ENCODE measurements at places on chromosomes 5 and 9. TPM values are rescaled to one million over a fixed set of nuclear protein-coding genes. Genes with fewer than 3 reads are reported as not detected.

Gene HEMGN
- total RNA-seq: 0.11 TPM

DNA sequence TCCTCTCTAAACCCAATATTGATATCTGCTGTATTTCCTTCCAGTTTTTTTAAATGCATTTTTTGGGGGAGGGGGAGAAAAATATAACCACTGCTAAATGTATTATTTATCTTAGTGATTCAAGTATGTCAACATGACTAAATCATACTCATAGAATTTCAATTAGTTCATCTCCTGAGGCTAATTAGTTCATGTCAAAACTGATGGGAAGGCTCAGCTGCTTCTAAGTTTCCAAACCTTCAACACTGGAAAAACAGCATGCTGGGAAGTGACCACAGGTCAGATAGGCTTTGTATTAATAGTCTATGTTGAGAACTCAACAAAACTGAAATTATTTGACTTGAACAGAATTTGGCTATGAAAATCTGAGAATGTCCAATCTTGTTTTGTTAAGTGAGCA is 118.7 kb downstream of the TTLL11 start:
- DNase-seq: no peak

DNA sequence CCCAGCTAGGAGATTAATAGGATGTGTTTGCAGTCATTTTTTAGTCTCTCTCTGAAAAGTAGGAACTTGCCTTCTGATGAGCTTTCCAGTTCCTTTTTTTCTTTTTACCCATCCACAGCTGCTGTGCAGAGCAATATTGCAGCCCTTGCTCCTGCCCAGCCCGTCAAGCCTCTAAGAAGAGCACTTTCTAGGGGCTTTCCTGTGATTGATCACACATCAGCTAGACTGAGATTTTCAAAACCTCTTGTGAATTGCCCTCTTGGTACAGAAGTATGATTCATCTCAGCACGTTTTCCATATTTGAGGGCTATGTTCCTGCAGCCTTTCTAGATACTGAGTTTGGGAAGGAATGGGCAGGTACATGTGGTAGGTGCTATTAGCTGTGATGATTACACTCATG is 93.9 kb downstream of the GALNT10 start:
- no peak for DNase-seq

Gene C8G
- total RNA-seq: 1.3 TPM

- DNase-seq: no peak
Measured at GRCh38 chr5:169723103-169723831, 86.2 kb downstream of the DOCK2 start.

- no peak for DNase-seq
Measured at GRCh38 chr5:62938927-62939326, 360.3 kb downstream of the LRRC70 start.

- no peak for DNase-seq
Measured at GRCh38 chr5:128234928-128235641, 151.5 kb downstream of the SLC12A2 start.

DNA sequence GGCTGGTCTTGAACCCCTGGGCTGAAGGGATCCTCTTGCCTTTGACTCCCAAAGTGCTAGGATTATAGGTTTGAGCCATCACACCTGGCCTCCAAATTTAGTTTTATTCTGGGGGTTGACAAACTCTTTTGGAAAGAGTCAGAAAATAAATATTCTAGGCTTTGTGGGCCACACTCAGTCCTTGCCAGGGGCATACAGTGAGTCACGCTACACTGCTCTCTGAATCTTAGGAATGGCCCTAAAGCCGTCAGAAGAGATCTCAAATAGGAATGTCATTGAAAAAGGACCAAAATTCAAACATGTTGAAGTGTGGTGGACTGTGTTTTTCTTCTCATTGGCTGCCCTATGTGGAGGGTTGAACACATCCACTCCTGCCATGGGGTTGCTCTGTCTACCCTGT is 127.7 kb upstream of the BASP1 start:
- DNase-seq: no peak

Gene GARIN3
- total RNA-seq: not detected

DNA sequence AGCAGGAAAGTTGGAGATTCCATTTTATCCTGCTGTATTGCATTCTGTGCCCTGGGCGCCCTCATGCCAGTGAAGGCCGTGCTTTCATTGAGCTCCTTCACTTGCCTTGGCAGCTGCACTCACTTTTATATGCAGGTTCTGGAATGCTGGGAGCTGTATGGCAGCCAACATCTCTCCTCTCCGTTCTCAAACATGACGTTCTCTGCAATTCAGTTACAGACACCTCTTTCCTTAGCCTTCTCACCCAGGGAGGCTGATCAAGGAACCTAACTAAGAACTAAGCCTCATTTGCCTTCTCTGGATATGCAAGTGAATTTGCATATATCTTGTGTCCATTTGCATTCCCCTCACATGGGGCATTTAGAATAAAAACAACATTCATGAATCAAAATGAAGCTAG is 29.4 kb upstream of the PURA start:
- peak; percentile 32 for DNase-seq

Gene PPIC
- total RNA-seq: 46.0 TPM

GRCh38 chr9:98989036-98990000 is 45.6 kb downstream of the COL15A1 start:
- no peak for DNase-seq

GRCh38 chr9:113909421-113909820 is 33.3 kb downstream of the ZNF618 start:
- no peak for DNase-seq

DNA sequence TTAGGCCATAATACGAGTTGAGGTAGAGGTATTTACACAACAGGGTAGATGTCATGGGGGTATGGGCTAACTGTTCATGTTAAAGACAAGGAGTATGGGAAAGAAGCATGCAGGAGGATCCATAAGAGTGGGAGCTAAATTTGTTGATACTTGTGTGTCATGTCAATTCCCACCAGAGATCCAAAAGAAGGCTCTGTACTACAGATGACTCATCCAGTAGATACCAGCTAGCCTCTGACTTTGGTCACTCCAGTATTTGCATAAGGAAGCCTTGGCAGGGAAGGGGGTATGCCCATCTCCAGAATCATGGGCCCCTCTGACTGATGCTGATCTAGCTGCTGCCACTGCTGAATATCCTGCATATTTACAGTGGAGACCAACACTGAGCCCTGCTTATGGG is 743.7 kb upstream of the GRAMD2B start:
- DNase-seq: no peak

Gene ARL14EPL
- not detected for total RNA-seq

DNA sequence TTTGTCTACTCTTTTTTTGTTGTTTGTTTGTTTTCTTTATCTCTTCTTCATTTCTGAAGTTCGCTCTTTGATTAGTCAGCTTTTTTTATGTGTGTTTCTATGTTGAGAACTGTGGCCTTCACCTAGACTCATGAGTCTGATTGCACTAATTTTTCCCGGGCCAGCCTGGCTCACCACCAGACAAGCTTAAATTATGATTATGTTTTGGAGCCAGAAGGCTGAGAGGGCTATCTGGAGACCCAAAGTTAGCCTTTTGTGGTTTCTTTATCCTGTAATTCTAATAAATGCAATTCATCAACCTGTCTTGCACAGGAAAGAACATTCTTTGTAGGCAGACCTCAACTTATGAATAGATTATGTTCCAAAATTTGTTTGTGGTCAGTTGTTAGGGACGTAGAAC is 20.8 kb upstream of the ACTBL2 start:
- no peak for DNase-seq

GRCh38 chr5:31731016-31731415 is 92.1 kb downstream of the PDZD2 start:
- DNase-seq: no peak

GRCh38 chr5:145806923-145807322 is 28.2 kb downstream of the PRELID2 start:
- no peak for DNase-seq

- DNase-seq: no peak
Measured at GRCh38 chr5:15850939-15851341, 328.7 kb downstream of the MARCHF11 start.

Gene RHOBTB3
- 76.5 TPM for total RNA-seq

DNA sequence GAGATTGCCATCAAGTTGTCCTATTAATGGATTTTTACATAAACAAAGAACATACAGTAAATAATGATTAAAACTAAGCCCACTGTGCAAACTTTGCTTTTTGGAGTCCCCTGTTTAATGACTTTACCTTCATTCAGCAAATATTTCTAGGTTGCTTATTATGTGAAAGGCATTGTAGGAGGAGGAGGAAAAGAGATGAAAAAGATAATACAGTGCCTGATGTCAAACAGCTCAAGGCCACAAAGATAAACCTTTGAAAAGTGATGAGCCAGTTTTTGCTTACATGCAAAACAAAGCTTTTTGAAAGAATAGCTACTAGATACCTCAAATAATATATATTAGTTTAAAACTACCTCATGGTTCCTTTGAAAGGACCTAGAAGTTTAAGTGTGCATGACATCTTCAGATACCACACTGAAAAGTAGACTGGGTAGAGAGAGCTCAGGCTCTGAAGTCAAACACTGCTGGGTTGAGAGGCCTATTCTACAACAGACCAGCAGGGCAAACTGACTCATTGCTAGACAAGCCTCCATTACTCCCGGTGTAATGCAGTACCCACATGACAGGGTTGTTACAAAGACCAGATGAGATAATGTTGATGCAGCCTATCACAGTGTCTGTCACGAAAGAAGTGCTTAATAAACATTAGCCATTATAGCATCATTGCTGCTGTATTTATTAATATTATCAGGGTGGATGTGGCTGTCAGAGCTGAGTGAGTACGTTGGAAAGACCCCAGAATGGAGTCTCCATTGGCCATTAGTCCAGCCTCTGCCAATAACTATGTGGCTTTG is 11.8 kb downstream of the DEPDC1B start:
- DNase-seq: no peak

Gene HTR1A
- total RNA-seq: not detected

DNA sequence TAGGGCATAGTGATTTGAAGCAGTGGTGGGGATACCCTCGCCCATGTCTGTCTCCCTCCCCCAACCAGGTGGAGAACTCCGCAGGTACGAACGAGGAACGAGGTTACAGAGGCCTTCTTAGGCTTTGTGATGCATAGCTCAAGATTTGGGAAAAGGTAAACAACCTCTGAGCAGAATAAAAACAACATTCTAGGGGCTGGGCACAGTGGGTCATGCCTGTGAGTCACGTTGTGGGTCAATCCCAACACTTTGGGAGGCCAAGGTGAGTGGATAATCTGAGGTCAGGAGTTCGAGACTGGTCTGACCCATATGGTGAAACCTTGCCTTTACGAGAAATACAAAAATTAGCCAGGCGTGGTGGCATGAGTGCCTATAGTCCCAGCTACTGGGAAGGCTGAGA is 3.6 kb upstream of the LCP2 start:
- no peak for DNase-seq
